Fibroblast of the conjunctiva (primary cell): ENCODE measurements at places on chromosomes 12 and 14.
A peak's percentile ranks its signal among the peaks of the same experiment; 100 is the strongest.

GRCh38 chr14:67574806-67575205 lies 25.3 kb downstream of the PIGH start:
- no peak for DNase-seq

DNA sequence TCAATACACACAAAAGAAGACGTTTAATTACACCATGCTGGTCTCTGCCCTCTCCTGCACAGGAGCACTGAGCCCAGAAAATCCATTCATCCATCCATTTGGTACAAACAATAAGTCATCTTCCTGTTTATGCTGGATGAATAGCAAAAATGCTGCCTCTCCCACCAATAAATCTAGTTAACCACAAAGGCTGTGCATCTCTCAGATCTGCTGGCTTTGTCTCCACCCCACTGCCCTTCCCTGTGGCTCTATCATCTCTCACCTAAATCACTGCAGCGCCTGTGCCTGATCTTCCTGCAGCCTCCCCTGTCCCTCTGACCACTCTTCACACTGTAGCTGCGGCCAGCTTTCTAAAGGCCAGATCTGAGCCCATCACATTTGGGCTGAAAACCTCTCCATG lies 72.9 kb upstream of the DDX11 start:
- DNase-seq: no peak

DNA sequence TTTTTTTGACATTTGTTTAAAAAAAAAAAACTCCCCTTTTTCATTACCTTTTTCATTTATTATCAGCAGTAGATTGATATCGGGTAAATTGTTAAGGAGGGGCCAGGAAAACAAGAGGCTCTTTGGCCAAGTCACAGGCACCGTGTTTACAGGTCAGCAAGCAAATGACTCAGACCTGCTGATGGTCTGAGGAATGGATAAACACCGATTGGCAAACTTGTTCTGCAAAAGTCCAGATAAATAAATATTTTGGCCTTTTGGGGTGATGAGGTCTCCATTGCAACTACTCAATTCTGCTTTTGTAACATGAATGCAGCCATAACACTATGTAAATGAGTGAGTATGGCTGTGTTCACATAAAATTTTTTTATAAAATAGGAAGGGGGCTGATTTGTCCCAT lies 94.0 kb downstream of the RPS29 start:
- no peak for DNase-seq

GRCh38 chr12:26971963-26972362 lies 33.7 kb downstream of the FGFR1OP2 start:
- no peak for DNase-seq

DNA sequence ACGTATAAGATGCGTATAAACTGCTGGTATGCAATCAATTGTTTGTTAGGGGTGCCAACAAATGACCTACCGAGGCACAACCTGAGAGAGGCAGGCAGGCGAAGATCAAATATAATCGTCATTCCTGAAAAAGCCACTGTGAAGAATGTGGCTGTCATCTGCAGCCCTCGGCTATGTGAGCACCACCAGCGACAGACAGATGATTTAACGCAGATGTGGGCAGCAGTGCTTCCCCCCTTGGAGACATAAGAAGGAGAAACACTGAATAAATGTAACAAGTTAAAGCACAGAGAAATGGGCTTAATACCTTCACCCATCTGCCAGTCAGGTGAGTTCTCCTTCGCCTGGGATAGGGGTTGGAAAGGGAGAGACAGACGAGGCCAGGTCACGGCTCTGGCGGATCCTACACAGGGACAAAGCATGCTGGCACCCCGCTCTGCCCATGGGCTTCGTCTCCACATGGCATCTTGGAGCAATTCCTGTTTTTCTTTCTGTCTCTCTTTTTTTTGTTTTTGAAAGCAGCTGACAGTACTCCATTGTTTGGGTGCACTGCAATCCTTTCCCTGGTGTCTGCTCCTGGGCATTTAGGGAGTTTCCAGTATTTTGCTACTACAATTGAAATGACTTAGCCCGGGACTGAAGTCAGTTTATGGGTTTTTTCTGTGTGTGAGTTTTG lies 28.1 kb downstream of the TNFAIP2 start:
- DNase-seq: no peak

- peak; percentile 56 for DNase-seq
These were observed 503.5 kb downstream of the LRFN5 start for GRCh38 chr14:42110167-42110566.

GRCh38 chr12:51972849-51973273 lies 21.4 kb downstream of the ACVR1B start:
- peak; percentile 64 for DNase-seq

- no peak for DNase-seq
These were observed 30.8 kb upstream of the BCL2L14 start for GRCh38 chr12:12039897-12040296.

- no peak for DNase-seq
These were observed 63.9 kb upstream of the VASH1 start for GRCh38 chr14:76697246-76697905.

- DNase-seq: no peak
These were observed 1146.8 kb downstream of the FSCB start for GRCh38 chr14:43360239-43360638.

GRCh38 chr14:62696331-62696924 lies 348.8 kb downstream of the KCNH5 start:
- DNase-seq: no peak

DNA sequence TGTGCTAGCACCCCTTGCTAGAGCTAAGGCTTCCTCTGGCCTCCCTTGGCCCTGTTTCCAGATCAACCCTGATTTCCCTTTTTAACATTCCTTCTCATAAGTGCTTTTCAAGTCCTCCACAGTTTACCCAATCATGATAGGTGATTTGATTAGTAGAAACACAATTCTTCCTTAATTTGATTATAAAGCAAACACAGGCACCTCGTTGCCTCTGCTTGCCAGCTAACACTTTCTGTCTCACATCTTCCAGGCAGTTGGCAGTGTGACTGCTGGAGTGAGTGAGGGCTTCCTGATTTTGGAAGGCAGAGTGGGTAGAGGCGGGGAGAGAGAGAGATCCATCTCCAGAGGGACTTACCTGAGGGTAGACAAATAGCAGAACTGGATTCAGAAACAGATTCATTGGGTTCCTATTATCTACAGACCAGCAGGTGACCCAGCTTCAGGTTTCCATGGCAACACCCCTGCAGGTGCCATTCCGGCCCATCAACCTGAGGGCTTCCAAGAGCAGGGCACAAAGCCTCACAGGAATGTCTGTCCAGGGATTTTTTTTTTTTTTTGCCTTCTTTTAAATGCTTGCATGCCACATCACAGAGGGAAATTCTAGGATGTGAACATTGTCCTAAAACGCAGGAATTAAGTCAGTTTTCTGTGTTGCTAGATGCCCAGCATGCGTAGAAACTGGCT lies 77.7 kb downstream of the PLXNC1 start:
- no peak for DNase-seq

- DNase-seq: no peak
These were observed 3.4 kb downstream of the ATXN7L3B start for GRCh38 chr12:74541074-74541473.

- DNase-seq: no peak
These were observed 53.5 kb downstream of the ARMH4 start for GRCh38 chr14:58098507-58098906.

DNA sequence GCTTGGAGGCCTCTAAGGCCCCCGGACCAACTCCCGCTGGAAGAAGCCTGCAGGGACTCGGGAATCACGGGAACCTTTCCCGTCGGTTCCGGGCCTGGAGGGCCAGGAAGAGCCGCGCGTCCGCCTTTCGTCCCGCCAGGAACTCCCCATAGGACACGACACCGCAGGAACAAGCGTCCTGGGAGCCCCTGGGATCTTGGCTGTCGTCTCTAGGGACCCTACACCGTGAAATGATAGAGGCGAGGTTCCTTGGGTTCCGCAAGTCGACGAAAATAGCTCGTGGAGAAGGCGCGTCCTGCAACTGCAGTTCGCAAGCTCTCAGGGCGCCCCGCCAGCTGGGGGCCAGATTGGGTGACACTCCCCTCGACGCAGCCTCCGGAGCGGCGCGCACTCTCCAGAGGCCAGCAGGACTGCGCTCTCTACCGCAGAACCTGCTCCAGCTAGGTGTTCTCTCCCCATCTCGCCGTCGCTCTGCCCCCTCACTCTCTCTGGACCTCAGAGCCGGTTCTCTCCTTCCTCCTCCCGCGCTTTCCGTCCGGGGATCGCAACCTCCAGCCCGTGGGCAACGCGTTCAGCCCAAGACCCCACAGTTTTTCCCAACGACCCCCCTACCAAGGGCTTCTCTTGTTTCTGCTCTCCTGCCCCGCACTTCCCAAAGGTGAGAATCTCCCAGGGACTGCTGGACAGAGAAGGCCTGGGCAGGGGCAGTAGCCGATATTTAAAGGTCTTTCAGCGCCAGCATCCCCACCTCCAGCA lies 776 bp downstream of the BMP4 start:
- DNase-seq: no peak

- DNase-seq: no peak
These were observed 5.1 kb downstream of the WNT5B start for GRCh38 chr12:1634149-1634548.

GRCh38 chr12:69497308-69498026 lies 27.3 kb downstream of the FRS2 start:
- no peak for DNase-seq

GRCh38 chr12:93722835-93723567 lies 45.8 kb downstream of the CRADD start:
- DNase-seq: peak; percentile 14

GRCh38 chr14:100864206-100864605 lies 38.3 kb downstream of the MEG3 start:
- DNase-seq: no peak

- no peak for DNase-seq
These were observed 48.3 kb downstream of the ABCD2 start for GRCh38 chr12:39571351-39571750.

GRCh38 chr12:123131291-123131832 lies 19.5 kb downstream of the PITPNM2 start:
- DNase-seq: no peak

DNA sequence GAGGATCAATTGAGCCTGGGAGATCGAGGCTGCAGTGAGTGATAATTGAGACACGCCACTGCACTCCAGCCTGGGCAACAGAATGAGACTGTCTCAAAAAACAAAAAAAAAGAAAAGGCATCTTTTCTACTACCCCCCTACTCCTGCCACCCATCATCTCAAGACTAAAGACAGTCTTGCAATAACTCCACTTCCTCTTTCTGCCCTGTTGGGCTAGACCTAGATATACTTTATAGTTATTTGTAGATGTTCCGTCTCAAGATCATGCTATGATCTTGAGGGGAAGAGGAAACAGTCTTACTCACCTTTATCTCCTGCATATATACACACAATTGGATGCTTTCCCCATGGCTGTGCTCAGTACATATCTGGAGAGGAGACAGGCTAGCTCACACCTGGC lies 12.1 kb upstream of the ESPL1 start:
- no peak for DNase-seq

DNA sequence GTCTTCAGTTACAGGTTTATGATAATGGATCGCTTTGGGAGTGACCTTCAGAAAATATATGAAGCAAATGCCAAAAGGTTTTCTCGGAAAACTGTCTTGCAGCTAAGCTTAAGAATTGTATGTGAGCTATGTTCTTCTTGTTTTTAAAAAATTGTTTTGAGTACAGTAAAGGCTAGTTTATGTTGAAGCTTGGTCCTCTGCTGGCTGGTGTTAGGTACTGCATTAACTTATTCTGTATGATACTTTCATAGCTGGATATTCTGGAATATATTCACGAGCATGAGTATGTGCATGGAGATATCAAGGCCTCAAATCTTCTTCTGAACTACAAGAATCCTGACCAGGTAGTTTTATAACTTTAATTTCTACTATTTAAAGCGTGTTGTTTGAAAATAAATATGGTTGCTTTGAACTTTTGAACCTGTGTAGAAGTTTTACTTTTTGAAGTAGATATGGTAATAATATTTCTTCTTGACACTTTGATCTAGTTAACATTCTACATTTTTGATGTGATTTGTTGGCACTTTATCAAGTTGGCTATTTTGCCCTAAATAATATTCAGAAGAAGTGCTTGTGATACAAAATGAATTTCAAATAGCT lies 55.7 kb downstream of the VRK1 start:
- DNase-seq: peak; percentile 57

GRCh38 chr12:132481345-132481744 lies 8.6 kb upstream of the FBRSL1 start:
- no peak for DNase-seq

DNA sequence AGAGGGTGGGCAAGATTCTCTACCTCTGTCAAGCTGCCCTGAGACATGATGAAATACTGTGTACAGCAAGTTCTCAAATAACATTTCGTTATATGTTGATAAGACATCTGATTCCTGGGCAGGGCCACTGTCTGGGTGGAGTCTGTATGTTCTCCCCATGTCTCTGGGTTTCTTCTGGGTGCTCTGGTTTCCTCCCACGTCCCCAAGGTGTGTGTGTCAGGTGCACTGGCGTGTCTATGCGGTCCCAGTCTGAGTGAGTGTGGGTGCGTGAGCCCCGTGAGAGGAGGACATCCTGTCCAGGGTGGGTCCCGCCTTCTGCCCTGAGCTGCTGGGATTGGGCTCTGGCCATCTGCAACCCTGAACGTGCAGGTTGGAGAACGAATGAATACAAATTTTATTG lies 29.6 kb downstream of the KCTD10 start:
- no peak for DNase-seq

DNA sequence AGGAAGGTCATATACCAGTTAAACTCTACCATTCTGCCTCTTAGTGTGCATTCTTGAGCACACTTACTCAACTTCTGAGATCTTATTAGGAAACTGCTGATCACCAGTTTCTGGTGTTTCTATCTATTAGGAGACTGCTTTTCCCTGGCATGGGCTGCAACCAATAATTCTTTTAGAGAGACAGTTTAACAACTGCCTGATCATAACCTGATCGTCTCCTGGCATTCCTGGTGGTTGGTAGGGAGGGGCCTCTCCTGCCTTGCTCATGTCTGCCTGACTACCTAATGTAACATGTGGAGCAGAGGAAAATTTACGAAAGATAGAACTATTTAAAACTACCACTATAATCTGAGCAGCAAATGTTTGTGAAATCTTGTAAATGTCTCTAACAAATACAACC lies 75.3 kb upstream of the MGAT4C start:
- DNase-seq: no peak

DNA sequence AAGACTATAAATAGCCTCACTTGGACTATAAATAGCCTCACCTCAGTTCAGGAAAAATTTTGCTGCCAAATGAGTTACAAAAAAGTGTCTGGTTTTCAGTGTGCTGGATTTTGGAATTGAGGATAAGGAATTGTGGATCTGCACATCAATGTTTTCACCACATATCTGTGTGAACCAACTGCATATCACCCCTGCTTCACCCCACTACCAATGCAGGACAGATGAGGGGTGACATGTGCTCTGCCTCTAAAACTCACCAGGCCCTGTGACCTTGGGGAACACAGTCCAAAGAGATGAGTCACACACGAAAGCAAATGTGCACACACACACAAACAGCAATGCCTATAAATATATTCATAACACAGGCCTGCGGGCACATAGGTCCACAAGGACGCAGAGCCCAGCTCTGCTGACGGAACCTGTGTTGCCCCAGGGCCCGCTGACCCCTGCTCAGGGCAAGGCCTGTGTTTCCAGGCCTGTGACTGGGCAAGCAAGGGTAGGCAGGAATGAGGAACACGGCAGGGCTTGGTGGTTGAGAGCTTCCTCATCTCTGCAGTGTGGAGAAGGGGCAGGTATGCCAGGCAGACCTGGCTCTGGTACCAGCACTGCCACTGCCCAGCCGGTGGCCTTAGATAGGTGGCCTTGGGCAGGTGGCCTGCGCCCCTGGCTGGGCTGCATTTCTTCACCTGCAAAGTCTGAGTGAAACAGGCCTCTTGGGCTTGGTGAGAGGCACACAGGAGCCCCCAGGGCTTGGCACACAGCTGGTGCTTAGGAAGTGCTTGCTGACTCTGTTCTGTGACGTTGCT lies 82.4 kb downstream of the ARL6IP4 start:
- DNase-seq: no peak

GRCh38 chr14:52299692-52300278 lies 14.3 kb upstream of the PTGER2 start:
- DNase-seq: peak; percentile 37

- DNase-seq: no peak
These were observed 274.6 kb upstream of the SLC16A7 start for GRCh38 chr12:59321278-59321677.
